ENCODE measurements at places on chromosomes 12 and 14.

DNA sequence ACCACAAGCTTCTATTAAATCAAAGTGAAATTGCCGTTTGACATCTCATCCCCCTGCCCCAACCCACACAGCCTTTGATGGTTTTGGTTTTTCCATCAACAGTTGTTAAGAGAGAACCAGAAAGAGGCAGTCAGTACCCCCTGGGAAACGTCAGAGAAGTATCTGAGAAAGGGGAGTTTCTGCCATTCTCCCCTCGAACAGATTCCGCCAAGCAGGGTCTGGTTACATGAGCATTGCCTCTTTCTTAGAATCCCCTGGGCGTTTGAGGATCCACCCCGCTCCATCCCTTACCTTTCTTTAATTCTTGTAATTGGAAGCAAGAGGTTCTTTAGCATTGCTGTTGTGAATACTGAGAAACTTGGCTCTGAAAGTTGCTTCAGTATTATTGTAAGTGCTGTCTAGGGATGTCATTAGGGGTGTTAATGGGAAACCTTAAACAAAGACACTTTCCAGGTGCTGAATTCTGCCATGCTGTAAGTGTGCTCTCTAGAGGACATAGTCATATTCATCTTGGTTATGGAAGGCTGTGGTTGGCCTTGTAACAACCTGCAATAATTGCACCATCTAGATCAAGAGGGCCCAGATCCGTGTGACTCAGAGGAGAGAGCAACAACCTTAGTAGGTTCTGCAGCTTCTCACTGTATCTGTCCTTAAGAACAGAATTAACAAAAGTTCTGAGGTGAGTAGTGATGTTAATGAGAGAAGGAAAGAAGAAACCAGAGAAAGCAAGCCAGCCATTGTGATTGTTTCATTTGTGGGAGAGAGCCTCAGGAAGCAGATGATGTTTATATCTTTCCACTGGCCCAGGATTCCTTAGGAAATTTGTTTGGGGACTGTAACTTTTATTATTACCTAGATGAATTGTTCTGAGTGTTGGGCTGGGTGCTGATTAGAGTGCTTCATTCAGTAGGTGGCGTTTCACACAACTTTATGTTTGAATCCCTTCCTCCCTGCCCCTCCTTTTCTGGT, 9.0 kb downstream of the TMBIM6 start:
- DNase-seq, result no peak

DNA sequence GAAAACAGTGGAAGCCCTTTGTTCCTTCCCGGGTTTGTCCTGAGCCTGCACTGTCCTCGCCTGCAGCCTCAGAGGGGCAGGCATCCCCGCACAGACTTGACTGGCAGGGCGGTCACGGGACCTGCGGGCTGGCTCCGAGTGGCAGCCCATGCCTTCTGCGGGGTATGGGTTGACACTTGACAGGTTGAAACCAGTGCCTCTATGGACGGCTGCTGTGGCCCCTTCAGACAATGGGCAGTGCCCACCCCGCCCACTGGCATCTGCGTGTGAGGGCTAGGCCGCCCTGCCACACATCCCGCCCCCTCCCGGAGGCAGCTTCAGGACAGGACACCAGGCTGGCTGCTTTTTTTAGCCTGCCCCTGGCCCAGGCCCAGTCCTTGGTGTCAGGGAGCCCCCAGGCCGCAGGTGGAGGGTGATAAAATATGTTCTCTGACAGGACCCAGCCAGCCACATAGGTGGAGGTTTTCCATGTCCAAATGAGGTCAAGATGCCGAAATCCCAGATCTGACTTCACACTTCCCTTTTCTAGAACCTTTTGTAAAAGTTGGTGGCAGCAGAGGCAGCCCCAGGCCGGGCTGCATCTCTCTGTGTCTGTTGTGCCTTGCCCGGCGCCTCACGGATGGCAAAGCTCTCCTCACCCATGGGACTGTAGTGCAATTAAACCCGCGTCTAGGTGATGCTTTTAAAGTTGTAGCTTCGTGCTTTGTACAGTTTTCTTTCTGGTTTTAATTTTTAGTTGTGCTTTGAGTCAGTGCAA, 10.0 kb downstream of the ANKRD9 start:
- DNase-seq, result no peak

GRCh38 chr12:116066381-116067230, 210.9 kb downstream of the MED13L start:
- DNase-seq, result no peak

- DNase-seq, result no peak
These were observed 3.8 kb downstream of the ETV6 start for GRCh38 chr12:11653215-11653753.

DNA sequence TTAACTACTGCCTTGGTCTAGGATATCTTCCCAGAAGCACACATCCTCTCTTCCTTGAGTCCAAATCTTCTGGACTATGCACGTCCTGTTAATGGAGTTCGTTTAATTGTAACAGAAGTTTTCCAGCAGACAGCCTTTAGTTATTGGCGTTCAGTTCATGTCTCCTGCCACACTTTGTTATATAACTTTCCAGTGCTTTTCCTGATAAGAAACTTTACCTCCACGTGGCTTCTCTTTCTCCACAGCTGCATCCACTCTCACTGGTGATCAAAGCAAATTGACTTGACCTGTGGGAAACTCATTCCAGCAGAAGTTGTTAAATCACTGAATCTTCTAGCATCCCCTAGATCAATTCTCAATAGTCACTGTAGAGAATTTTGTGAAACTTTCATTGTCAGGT, 19.0 kb downstream of the PTPN21 start:
- DNase-seq, result no peak

GRCh38 chr14:40909906-40910305, 696.8 kb upstream of the LRFN5 start:
- DNase-seq, result no peak

DNA sequence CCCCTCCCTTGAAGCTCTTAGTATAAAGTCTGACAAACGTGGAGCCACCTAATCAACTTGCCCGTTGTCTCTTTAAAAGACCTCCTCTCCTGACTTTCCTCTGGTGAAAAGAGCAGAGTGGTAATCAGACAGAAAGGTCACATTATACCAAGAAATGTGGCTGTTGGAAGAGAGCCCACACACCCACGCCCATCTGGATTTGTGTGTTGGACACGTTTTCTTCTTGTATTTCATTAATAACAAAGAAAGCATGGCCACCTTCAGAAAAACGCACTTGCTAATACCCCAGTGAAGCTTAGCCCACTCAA, 41.3 kb downstream of the CCDC60 start:
- no peak for DNase-seq

GRCh38 chr12:56221757-56222530, at the start of gene RNF41:
RNF41 (minus strand) TSS chr12:56221922; CDS start chr12:56214047, 7,875 bp downstream.
- peak; percentile 95 for DNase-seq

GRCh38 chr14:69586404-69586803, 11.7 kb upstream of the CCDC177 start:
- DNase-seq, result no peak

GRCh38 chr14:61403411-61403810, 82.0 kb downstream of the PRKCH start:
- DNase-seq, result no peak

DNA sequence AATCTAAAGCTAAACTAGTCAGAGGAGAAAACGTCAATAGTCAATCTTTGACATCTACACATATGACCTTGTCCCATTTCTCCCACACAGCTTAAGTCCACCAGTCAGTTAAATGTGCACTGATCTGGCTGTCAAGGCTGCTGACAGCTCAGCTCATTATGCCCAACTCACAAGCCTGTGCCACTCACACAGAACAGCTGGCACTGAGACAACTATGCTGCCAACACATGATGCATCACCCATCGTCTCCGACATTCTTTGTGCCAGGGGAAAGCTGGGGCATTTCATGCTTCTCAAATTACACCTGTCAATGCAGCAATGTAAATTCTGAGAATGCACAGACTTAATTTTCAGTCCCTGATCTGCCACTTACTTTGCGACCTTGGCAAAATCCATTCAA, 25.3 kb downstream of the GNS start:
- DNase-seq, result no peak

- no peak for DNase-seq
These were observed 96.8 kb downstream of the MYRFL start for GRCh38 chr12:69921831-69922230.

DNA sequence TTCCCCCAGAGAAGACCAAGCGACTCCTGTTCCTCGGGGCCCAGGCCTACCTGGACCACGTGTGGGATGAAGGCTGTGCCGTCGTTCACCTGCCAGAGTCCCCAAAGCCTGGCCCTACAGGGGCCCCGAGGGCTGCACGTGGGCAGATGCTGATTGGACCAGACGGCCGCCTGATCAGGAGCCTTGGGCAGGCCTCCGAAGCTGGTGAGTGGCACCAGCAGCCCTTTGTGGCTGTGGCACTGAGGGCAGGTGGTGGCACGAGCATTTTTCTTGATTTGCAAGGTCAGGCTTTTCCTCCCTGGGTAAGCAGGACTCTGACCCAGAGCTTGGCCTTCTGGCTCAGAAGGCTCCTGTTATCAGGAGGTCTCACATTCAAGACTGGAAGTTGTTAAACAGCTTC, 2.7 kb downstream of the SIVA1 start:
- DNase-seq, result no peak

DNA sequence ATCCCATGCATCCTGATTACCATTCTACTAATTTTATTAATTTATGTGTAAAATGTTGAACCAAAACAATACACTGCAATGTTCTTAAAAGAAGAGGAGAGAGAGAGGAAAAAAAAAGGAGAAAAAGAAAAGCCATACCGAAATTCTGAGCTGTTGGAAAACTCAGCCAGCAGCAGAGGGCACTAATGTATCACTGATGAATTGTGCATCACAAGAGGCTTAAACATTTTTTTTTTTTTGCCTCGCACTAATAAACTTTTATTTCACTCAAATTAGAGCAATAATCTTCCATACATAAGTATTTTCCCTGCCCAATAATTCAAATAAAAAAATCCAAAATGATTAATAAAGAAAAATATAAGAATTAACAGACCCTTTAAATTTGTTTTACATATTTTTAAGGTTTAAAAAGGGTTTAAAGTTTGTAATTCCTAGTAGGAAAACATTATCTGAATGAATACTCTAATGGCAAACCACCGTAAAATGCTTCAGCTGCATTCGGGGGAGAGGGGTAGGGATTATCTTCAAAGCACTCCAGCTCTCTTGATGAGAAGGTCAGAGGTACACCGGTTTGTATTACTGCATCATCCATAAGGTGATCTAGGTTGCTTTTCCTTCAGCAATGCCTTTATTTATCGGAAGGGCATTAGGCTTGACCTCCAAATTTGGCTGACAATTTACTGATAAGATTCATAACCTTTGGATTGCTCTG, 41.9 kb downstream of the ATP23 start:
- DNase-seq, result peak; percentile 10

GRCh38 chr14:94960285-94961001, 190.5 kb upstream of the GSC start:
- DNase-seq, result no peak

- no peak for DNase-seq
These were observed 32.9 kb downstream of the SLC15A4 start for GRCh38 chr12:128790653-128791373.

DNA sequence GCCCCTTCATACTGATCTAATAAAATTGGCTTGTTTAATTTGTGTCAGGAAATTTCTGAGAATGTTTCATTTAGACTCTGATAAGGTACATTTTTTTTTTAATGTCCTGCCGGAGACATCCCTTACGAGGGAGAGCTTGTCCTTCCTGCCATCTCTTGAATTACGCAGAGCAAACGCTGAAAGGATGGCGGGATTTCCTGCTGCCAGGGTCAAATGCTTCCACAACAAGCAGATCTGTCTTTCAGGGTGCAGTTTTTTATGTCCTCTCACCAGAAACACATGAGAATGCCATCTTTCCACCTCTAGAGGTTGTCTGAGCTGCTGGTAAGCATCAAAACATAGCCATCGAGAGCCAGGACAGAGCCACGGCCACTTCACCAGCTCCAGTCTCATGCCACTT, 126.8 kb upstream of the ARHGAP5 start:
- DNase-seq, result no peak

- no peak for DNase-seq
These were observed 238.6 kb upstream of the CRY1 start for GRCh38 chr12:107331912-107332311.

- no peak for DNase-seq
These were observed 128.0 kb downstream of the NUAK1 start for GRCh38 chr12:106010741-106011140.

- no peak for DNase-seq
These were observed 44.0 kb downstream of the SMUG1 start for GRCh38 chr12:54144738-54145137.

DNA sequence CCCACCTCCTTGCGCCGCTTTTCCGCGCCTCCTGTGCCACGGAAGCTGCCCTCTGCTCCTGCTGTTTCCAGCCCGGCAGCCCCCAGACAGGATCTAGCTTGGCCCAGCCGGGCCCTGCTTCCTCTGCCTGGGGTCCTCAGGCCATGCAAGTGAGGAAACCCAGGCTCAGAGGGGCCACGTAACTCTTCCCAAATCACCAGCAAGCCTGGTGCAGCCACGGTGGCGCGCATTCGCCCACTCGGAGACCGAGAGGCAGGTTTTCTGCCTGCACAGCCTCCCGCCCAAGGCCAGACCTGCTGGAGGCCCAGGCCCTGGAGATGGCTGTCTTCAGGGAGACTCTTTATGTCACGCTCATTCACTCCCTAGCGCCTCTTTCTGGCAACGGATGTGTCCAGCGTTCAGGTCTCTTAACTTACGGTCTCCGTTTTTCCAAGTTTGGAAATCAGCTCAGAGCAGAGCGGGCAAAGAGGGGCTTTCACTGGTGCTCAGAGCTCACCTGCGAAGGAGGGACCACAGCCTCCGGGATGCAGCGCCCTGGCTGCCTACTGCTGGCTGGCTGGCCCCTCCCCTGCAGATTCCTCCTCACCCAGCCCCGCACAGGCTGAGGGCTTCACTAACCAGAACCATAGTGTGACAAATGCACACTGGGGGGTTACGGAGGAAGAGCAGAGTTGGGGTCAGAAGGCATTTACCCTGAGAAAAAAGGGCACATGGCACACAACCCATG, 20.6 kb upstream of the CEP170B start:
- DNase-seq, result peak; percentile 54

DNA sequence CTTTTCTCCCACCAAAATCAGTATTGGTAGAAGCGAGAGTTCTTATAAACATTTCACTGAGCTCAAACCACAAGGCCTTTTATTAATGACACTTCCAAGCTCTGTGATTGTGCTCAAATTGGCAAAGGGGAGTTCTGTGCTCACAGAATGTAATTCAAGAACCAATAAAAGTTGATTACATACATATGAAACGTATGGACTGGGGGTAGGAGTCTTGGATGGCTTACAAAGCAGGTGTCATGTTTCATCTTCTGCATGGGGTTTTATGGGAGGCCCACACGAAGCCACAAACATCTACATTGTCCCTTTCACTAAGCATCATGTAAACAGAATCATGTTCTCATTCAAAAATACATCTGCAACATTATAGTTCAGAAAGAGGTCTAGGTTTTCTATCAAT, 828.3 kb downstream of the VRK1 start:
- no peak for DNase-seq

GRCh38 chr12:116346741-116347140, 69.2 kb upstream of the MED13L start:
- no peak for DNase-seq

DNA sequence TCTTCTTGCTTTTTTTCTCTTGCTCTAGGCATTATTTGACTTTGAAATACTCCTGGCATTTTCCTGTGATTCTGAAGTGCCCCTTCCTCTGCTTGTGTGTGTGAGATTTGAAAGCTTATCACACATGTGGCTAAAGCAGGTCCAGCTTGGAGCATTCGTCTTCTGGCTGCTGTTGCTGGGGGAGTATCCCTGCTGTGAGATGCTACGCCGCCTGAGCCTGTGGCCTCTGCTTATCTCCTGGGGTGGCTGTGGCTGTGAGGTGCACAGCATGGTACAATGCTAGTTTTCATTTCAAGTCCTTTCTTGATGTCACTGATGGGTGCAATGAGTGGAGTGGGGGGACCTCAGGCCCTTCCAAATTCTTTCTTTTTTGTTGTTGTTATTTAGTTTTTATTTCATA, 371.8 kb downstream of the ZFP36L1 start:
- no peak for DNase-seq

All from right kidney (tissue), 9 donors.